Stimulated activated naive B cell treated with anti-CD40 and anti-IgM and Interleukin-4, amounts not matched to agents 10 μg/mL and 1 μg/mL and 100 μg/mL, for 72 hours (primary cell): ENCODE measurements at places on chromosomes 6 and 20.

GRCh38 chr6:2562721-2563451 lies 187.8 kb downstream of the MYLK4 start:
- no peak for DNase-seq

DNA sequence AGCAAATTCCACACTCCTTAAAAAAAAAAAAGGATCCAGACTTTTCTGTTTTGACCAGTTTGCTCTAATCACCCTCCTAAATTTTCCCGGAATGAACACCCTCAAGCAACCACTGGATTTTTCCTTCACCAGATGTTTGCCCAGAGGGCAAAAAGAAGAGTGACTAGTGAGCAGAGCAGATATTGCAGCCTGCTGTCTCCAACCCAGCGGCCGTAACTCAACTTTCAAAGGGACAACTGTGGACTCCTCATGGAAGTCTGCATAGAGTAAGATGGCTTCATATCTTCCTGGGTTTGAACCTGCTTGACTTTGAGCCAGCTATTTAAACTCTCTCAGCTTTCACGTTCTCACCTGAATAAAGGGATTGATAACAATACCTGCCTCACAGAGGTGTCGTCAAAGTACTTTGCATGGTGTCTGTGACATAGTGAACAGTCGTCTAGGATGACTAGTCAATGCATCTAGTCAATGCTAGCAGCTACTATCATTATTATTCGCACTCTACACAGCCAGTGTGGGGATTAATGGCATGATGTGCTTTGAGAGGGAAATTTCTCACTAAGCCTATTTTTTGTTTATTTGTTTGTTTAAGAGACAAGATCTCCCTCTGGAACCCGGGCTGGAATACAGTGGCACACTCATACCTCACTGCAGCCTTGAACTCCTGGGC lies 92.2 kb upstream of the HIVEP1 start:
- DNase-seq = no peak

GRCh38 chr6:116111552-116112528 lies 11.2 kb downstream of the NT5DC1 start:
- no peak for DNase-seq

DNA sequence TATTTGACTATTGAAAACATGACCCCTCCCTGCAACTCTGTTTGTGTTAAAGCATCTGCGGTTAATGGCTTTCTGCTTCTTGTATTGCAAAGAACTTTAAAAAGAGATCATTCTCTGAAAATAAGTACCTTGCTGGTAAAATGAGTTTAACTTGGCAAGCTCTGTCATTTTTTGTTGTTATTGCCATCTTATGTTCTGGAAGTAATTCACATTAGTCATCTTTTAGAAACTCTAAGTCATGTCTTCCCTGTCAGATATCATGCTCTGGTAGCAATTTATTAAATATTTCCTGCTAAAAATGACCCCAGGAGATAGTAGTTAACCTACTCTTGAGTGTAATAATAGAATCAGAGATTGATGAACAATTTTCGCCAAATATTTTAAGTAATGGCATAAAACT lies 890.6 kb downstream of the KIF16B start:
- no peak for DNase-seq

DNA sequence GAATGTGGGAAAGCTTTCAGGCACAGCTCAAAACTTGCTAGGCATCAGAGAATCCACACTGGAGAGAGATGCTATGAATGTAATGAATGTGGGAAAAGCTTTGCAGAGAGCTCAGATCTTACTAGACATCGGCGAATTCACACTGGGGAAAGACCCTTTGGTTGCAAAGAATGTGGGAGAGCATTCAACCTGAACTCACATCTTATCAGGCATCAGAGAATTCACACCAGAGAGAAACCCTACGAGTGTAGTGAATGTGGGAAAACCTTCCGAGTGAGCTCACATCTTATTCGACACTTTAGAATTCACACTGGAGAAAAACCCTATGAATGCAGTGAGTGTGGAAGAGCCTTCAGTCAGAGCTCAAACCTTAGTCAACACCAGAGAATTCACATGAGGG lies 8.7 kb downstream of the ZNF165 start:
- no peak for DNase-seq

DNA sequence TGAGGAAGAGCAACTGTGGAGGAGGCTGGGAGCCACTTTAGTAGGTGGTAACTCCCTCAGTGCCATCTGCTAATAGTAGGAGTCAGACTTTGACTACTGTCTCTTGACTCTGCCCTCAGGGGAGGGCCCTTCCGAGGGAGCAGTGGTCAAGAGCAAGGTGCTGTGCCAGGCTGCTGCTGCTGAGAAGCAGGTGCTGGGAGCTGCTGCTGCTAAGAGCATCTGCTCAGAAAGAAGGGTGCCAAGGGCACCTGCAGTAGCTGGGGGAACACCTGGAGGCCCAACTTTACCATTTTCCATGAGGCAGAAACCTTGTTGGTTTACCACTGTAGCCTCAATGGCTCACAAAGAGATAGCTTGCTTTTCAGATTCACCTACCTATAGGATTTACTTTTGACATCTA lies 18.5 kb downstream of the GGTLC1 start:
- DNase-seq = no peak
